ENCODE measurements at places on chromosomes 1 and 21. TPM values are rescaled to one million over a fixed set of nuclear protein-coding genes. Genes with fewer than 3 reads are reported as not detected.
A peak's percentile ranks its signal among the peaks of the same experiment; 100 is the strongest.

DNA sequence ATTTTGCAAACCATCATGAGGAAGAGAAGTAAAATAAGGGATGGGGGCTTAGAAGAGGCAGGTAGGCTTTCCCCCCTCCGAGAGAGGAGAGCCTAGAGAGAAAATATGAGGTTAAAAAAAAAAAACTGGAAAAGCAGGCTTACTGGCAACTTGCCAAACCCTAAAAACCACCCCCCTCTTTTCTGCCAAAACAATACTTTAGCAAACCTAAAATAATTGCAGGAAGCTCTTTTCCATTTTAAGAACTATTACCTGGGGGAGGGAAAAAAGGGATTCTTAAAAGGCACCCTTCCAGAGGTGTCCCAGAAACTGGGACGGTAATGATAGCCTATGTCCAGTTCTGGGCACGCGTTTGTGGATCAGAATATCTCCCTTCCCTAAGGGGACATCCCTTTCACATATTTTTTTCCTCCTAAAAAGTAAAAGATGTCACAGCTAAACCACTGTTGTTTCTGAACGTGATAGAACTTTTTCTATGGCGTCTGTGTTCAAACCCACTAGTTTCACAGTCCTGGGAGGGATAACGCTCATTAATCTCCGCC lies 1.1 kb upstream of the NFIA start:
- DNase-seq, result no peak

EPHB2 gene
- total RNA-seq, result 22.8 TPM

GRCh38 chr1:116853680-116854402 lies 55.9 kb upstream of the PTGFRN start:
- no peak for DNase-seq

ODR4 gene
- total RNA-seq, result 64.4 TPM

GREM2 gene
- 14.7 TPM for total RNA-seq

DNA sequence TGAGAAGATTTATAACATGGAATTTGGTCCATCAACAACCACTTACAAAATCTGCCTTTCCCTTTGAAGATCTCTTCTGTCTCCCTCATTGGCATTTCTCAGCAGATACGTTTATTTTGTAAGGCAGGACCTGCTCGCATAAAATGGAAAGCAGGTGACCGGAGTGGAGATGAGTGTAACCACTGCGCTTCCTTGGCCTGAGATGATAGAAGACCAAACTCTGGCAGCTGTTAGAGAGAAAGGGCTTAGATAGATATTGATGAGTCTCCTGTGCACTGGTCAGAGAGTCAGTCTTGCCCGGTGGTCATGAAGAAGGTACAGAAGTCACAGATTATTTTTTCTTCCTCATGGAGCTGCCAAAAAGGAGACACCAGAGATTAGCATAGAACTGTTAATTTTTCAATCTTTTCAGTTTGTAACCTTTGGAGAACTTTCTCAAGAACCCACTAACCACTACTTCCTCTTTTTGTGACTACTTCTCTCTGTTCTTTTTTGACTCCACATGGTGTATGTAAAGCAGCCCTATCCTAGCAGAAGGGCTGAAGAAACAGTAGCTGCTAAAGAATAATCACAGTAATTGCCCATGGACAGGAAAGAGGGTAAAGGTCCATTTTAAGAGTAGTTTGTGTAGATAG lies 47.6 kb downstream of the FCRL3 start:
- DNase-seq, result no peak

- DNase-seq, result no peak
Observed at GRCh38 chr1:33249422-33249821, 6.9 kb upstream of the ZNF362 start.

- no peak for DNase-seq
Observed at GRCh38 chr1:32684167-32684811, 18.3 kb downstream of the SYNC start.

DNA sequence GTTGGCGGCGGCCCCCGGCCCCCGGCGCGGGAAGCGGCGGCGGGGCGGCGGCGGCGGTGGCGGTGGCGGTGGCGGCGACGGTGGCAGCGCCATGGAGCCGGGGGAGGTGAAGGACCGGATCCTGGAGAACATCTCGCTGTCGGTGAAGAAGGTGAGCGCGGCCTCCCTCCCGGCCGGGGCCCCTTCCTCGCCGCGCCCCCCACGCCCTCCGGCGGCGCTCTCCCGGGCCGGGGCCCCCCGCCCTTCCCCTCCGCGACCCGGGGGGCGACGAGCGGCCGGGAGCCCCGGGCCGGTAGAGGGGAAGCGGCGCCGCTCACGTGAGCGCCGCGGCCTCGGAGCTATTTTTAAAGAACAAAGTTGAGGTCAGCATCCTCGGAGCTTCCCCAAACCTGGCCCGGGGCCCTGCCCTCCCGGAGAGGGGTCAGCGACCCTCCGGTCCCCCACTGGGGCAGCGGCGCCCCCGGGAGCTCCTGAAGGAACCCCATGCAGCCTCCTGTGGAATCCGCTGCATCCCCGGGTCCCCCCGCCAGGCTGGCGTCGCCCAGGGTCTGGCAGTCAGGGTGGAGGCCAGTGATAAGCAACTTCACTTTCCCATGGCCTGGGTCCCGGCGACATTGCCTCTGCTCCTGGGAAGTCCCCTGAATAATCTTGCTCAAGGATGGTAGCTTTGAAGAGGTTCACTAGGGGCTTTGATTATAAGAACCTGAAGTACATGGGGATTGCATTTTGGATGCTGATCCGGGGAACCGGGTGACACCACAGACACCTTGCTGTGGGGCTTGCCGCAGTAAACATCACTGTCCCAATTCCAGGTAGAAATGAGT lies 560 bp downstream of the PLEKHM2 start:
- peak; percentile 59 for DNase-seq

TNFRSF8 gene
- total RNA-seq, result not detected

- DNase-seq, result no peak
Observed at GRCh38 chr21:30216041-30216723, at the start of gene CLDN8. CLDN8 (minus strand) TSS chr21:30216097; CDS start chr21:30215925, 172 bp downstream.

MPL gene
- total RNA-seq, result not detected

DNA sequence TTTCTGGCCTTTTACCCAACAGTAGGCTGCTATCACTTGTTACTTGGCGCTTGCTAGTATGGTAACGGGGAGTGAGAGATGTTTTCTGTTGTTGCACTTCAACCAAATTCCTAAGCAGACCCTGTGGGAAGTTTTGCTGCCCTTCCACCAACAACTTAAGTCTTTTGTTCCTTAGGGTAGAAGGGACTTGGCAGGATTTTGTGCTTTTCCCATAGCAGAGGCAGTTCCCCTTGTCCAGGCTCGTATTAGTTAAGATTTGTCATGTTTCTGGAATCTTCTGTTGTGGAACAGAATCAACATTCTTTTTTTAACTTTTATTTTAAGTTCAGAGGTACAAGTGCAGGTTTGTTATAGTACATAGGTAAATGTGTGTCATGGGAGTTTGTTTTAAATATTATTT lies 73.2 kb upstream of the SGIP1 start:
- DNase-seq, result no peak

GRCh38 chr1:222654849-222655248 lies 37.0 kb downstream of the MIA3 start:
- DNase-seq, result peak; percentile 11

DNA sequence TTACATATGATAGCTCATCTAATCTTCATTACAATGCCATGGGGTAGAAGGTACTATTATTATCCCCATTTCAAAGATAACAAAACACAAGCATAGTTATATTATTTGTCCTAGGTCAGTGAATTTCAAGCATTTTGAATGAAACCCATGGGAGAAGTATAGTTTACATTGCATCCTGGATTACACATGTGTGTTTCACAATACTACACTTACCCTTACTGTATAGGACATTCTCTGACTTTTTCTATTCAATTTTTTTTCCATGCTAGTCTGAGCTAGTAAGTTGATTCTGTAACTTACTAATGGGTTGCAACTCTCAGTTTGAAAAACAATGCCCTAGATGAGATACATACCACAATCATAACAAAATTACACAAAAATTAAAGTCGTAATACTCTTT lies 8.7 kb upstream of the GPX7 start:
- DNase-seq, result no peak

DNA sequence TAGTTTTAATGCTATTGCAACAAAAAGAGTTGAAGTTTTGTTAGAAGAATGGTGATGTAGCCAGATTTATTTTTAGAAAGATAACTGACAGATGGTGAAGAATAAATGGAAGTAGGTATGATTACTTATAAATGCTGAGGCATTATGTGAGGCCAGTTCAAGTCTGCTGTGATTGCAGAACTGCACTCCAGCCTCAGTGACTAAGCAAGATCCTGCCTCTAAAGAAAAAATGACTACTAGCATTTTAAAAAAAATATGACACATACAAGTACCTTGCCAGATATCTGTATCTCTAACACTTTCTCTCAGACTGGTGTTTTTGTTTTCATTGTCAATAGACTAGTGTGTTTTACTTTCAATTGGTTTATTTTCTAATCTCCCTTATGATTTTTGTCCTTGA lies 1242.4 kb upstream of the ADGRL4 start:
- DNase-seq, result no peak

MEGF6 gene
- total RNA-seq, result 5.3 TPM

DNA sequence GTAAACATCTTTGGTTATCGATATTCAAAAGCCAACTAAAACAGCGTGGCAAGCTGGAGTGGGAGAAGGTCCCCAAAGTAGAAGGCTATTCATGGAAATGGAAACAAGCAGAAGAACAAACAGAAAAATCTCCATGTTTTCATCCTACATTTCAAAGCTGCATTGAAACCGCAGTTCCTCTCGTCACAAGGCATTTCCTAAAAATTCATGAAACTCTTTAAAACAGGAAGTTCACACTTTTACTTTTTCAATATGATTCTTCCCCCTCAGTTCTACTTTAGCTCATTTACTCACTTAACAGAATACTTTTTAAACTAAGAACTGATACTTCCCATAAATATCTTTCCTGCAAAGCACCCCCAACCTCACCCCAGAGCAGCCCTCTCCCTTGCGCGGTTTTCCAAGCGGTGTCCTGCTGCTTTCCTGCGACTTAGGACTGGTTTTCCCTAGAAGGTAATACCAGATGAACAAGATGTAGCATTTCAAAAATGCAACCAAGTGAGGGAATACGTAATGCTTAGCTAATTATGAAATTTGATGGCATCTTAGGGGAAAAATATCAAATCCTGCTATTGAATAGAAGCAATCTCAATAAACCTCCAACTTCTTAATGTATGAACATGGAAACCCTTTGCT lies 228.3 kb upstream of the PKN2 start:
- DNase-seq, result no peak

DNA sequence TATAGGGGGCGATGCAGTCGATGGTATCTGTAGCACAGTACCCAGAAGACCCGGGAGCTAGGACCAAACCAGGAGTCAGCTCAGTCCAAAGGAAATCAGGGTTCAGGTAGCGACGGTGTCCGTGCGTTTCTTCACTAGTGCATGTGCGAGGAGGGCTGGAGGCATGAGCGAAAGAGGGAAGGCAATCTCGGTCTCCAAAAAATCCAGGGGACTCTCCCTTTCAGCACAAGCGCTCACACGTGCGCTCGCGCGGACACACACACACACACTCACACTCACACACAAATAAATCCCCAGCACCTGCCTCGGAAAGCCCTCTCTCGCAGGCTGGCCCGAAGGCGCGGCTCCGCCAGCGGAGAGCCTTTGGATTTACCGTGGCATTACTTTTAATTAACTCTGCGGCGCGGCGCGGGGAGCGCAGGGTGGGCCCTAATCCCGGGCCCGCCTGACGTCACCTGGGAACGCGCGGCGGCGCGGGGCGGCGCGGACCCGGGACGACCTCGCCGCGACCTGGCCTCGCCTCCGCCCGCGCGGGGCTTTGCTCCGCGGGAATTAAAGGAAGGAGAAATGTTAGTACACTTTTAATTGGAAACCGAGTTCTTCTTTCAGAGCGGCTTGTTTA lies 121.2 kb downstream of the LMX1A start:
- peak; percentile 25 for DNase-seq

VWA5B1 gene
- under 0.01 TPM for total RNA-seq

- no peak for DNase-seq
Observed at GRCh38 chr1:156692925-156693847, 12.2 kb downstream of the CRABP2 start.

NTNG1 gene
- total RNA-seq, result 17.5 TPM

DNA sequence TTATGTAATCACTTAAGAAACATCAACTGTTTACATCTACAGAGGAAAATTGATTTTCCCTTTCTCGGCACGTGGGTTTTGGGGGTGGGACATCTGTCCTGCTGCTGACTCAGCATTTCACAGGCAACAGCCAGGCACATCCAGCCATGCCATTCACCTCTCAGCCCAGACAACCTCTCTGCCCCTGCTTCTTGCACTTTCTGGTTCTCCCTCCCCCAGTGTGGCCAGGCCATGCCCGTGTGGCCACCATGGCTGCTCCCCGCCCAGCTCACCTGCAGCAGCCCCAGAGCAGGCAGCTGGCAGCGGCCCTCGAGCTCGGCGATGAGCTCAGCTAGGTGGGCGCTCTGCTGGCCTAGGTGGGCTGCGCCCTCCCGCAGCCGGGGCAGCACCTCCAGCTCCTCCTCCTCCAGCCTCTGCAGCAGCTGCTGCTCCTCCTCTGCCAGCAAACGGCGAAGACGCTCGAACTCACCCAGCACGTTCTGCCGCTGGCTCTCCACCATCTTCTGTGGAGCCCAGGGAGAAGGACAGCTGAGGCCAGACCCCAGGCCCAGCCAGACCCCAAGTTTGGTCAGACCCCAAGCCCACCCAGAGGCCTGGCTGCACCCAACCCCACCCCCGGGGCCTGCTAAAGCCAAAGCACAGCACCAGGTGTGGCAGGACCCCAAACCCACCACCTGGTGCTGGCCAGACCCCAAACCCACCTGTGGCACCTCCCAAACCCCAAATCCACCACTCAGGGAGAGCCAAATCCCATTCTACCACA lies 5.8 kb downstream of the TRIM11 start:
- no peak for DNase-seq

DNA sequence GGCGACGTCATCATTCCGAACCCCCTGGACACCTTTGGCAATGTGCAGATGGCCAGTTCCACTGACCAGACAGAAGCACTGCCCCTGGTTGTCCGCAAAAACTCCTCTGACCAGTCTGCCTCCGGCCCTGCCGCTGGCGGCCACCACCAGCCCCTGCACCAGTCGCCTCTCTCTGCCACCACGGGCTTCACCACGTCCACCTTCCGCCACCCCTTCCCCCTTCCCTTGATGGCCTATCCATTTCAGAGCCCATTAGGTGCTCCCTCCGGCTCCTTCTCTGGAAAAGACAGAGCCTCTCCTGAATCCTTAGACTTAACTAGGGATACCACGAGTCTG lies 10.0 kb downstream of the PROX1 start:
- DNase-seq, result no peak

STYXL2 gene
- total RNA-seq, result 0.41 TPM

DNA sequence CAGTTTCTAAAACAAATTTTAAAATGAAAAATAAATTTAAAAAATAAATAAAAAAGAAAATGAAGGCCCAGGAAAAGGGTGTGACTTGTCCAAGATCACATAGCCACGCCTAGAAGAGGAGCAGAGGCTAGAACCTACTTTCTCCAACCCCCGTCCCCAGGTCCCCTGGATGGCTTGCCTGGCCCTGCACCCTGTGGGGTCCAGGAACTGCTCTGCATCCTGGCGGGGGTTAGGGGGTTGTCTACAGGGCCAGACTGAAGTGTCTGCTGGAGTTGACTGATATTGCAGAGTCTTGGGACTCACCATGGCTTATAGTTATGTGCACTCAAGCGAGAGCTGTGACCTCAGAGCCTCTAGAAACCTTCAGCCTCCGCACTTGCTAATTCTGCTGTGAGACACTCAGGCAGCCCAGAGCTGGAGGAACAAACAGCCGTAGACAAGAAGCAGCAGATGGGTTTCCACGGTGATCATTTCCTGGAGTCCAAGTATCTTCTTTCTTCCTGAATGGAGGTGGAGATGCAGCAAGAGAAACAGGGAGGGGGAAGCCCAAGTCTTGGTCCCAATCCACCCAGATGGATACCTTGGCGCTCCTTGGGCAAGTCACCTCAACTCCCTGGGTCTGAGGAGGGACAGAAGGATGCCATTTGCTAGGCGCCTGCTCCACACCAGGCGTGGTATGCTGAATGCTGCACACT lies 5.2 kb upstream of the EXTL1 start:
- no peak for DNase-seq

Measured in frontal cortex (tissue), 4 donors.